ENCODE measurements at places on chromosomes 6 and 20. TPM values are rescaled to one million over a fixed set of nuclear protein-coding genes. Genes with fewer than 3 reads are reported as not detected.

SLC32A1 gene
- not detected for polyA plus RNA-seq

BMP7 gene
- not detected for polyA plus RNA-seq

FLOT1 gene
- polyA plus RNA-seq = 56.3 TPM

MOG gene
- polyA plus RNA-seq = not detected

DNA sequence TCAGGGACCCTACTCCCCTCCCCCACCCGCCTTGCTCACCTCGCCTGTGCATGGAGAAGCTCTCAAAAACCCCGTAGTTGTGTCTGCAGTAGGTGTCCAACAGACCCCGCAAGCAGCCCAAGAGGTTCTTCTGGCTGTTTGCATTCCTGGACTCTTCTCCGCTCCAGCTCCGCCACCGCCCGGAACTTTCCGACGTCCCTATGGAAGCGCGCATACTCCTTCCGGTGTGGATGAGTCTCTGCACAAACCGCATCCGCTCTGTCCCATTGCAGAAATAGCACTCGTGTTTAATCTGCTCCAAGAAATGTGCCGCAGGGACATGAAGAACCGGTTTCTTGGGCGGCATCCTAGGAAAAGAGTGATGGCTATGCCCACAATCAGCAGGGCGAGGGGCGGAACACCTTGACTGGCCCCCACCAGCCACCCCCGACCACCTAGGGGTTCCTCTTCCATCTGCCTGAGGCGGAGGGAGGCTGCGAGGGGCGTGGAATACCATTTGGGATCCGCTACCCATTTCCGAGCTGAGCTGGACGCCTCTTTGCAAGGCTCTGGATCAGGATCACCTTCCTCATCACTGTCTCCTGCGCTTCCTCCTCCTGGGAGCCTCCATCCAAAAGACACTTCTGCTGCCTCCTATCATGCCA is 20.2 kb downstream of the HLA-DRA start:
- no peaks in the 10 kb centered on the region for H3K4me1 ChIP-seq
- no peak overlapping the region for H3K4me3 ChIP-seq
- no peak for DNase-seq
- peaks cover 27% of the 10 kb centered on the region for H3K27me3 ChIP-seq
- H3K27ac ChIP-seq = no peak overlapping the region
- H3K36me3 ChIP-seq = no peaks in the 10 kb centered on the region

- H3K27ac ChIP-seq = no peak overlapping the region
- no peaks in the 10 kb centered on the region for H3K4me1 ChIP-seq
- no peak overlapping the region for H3K4me3 ChIP-seq
- no peak for DNase-seq
- H3K36me3 ChIP-seq = no peaks in the 10 kb centered on the region
- H3K27me3 ChIP-seq = peaks cover 3% of the 10 kb centered on the region
Observed at GRCh38 chr20:43389211-43389610, 68.5 kb upstream of the SRSF6 start.

- peaks cover 8% of the 10 kb centered on the region for H3K36me3 ChIP-seq
- no peak overlapping the region for H3K27ac ChIP-seq
- no peaks in the 10 kb centered on the region for H3K27me3 ChIP-seq
- DNase-seq = no peak
- no peak overlapping the region for H3K4me3 ChIP-seq
- H3K4me1 ChIP-seq = peaks cover 3% of the 10 kb centered on the region
Observed at GRCh38 chr6:158185729-158186456, 17.7 kb downstream of the GTF2H5 start.

- H3K4me1 ChIP-seq = no peaks in the 10 kb centered on the region
- no peak overlapping the region for H3K27ac ChIP-seq
- no peaks in the 10 kb centered on the region for H3K27me3 ChIP-seq
- no peak for DNase-seq
- H3K36me3 ChIP-seq = no peaks in the 10 kb centered on the region
Observed at GRCh38 chr20:43544501-43544900, 14.3 kb upstream of the SGK2 start.

DNA sequence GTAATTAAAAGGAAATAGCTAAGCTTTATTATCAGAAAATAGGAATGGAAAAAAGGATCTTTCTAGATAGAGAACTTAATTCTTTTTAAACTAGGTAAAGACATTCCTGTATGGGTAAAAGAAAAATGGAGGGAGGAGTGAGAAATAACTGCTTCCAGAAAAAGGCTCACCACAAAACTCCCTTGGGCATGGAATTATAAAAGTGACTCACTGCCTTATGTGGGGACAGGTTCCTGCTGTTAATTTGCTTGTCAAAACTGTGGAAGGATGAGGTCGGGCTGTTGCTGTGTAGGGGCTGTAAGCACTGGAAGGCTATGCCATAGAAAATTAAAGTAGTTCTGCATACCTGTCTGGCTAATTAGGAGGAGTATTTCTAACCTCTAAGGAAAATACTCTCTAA is 158.7 kb downstream of the UBE3D start:
- H3K4me3 ChIP-seq = no peak overlapping the region
- H3K4me1 ChIP-seq = no peaks in the 10 kb centered on the region
- no peaks in the 10 kb centered on the region for H3K36me3 ChIP-seq
- H3K27me3 ChIP-seq = no peaks in the 10 kb centered on the region

DNA sequence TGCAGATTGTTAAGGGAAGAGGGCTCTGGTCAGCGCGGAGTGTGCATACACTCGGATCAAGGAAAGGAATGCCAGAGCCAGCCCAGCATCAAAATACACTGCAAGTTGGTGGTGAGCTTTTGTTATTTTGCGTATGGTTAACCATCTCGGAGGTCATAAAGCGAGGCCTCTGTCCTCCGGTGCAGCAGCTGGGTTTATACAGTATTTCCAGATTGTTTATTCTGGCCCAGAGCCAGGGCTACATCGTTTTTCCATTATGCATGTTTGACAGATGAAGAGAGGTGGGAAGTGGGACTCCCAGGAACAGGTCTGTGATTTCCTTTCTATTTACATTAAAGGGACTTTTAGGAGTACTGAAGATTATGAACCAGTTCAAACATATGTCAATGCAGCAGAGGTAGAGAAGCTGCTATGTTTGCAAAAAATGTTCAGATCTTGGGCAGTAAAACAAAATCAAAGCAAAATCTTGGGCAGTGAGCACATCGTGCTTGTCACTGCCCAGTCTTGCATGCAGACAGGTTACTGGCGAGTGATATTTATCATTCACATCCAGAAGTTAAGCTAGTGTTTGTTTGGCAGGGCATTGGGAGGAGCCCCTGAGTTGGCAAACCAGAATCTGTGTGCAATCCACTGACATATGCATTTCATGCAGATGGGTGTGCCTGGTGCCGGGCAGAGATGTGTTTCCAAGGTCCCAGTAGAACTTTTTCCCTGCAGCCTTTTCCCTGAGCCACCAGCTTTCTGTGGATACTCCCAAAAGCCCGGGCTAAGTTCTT is 256.3 kb upstream of the TAB2 start:
- no peak for DNase-seq
- H3K27ac ChIP-seq = peak overlapping the region; percentile 74
- H3K27me3 ChIP-seq = no peaks in the 10 kb centered on the region
- H3K4me3 ChIP-seq = peak overlapping the region; percentile 66
- H3K4me1 ChIP-seq = peaks cover 42% of the 10 kb centered on the region
- H3K36me3 ChIP-seq = no peaks in the 10 kb centered on the region

- H3K4me3 ChIP-seq = no peak overlapping the region
- no peaks in the 10 kb centered on the region for H3K36me3 ChIP-seq
- no peak overlapping the region for H3K27ac ChIP-seq
- peaks cover 34% of the 10 kb centered on the region for H3K27me3 ChIP-seq
- no peaks in the 10 kb centered on the region for H3K4me1 ChIP-seq
Observed at GRCh38 chr6:75495011-75495410, 1.4 kb upstream of the FILIP1 start.

GRCh38 chr6:4714961-4715501 is 61.2 kb upstream of the CDYL start:
- no peaks in the 10 kb centered on the region for H3K36me3 ChIP-seq
- no peak overlapping the region for H3K4me3 ChIP-seq
- no peak overlapping the region for H3K27ac ChIP-seq
- H3K4me1 ChIP-seq = no peaks in the 10 kb centered on the region

GRCh38 chr6:138206862-138207261 is 11.4 kb downstream of the PBOV1 start:
- no peaks in the 10 kb centered on the region for H3K4me1 ChIP-seq
- no peak overlapping the region for H3K27ac ChIP-seq
- no peaks in the 10 kb centered on the region for H3K36me3 ChIP-seq
- no peak overlapping the region for H3K4me3 ChIP-seq
- H3K27me3 ChIP-seq = peaks cover 3% of the 10 kb centered on the region
- no peak for DNase-seq

GRCh38 chr6:39157511-39157910 is 42.5 kb upstream of the SAYSD1 start:
- no peaks in the 10 kb centered on the region for H3K27me3 ChIP-seq
- no peak overlapping the region for H3K4me3 ChIP-seq
- no peak for DNase-seq
- H3K4me1 ChIP-seq = no peaks in the 10 kb centered on the region

DNA sequence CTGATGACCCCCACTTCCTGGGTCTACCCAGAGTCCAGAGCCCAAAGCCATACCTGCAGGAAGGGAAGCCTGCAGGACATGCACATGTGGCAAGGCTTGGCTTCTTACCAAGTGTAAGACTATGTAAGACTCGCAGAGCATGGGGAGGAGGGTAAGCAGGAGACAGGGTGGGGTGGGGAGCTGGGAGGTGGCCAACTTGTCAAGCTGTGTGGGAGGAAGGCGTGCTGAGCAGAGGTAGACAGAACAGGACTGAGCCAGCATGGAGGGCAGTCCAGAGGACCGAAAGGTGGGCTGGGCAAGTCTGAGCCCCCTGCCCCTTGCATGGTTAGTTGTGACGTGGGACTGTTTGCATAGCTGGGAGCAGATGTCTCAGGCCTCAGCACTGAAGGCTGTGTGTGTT is 53.4 kb upstream of the RNF24 start:
- DNase-seq = no peak
- H3K4me3 ChIP-seq = no peak overlapping the region
- no peaks in the 10 kb centered on the region for H3K4me1 ChIP-seq
- H3K36me3 ChIP-seq = no peaks in the 10 kb centered on the region

DNA sequence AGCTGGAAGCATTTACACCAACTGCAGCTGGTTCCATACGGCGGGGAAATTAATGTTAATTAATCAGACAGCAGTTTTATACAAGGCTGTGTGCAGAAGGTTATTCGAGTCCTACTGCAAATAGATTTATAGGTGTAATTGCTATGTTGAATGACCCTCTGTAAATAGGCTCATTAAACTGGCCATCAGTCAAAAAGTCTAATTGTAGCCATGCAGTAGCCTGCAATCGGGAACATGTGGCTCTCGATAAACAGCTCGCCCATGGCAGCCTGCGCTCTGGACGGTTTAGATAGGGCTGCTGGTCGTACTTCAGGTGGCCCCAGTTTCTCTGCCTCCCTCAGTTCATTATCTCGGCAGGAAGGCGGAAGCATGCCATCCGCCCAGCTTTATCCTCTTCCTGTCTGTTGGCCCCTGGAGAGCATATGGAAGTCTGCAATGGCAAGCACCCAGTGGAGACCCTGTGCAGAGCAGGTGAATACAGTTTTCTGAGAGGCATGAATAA is 143.2 kb downstream of the MBOAT1 start:
- no peaks in the 10 kb centered on the region for H3K4me1 ChIP-seq
- no peak for DNase-seq
- no peak overlapping the region for H3K4me3 ChIP-seq
- H3K27ac ChIP-seq = no peak overlapping the region
- H3K27me3 ChIP-seq = peaks cover 2% of the 10 kb centered on the region
- H3K36me3 ChIP-seq = no peaks in the 10 kb centered on the region

DNA sequence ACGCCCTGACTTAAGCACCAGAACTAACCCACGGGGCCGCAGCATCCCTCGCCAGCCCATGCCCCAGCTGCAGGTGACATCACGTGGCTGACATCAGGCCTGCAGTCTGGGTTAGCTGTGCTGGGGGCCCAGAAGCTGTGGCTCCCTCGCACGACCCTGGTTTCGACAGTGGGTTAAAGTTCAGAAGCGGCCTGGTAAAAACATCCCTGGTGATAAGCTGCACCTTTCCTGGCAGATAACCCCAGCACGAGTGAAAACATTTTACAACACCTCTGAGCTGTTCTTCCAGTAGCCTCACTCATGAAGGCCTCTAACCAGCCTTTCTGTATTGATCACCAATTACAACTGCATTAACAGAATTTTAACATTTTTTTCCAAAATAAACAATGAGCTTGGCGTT is 136.4 kb upstream of the RREB1 start:
- H3K4me3 ChIP-seq = no peak overlapping the region
- H3K27me3 ChIP-seq = no peaks in the 10 kb centered on the region
- no peaks in the 10 kb centered on the region for H3K4me1 ChIP-seq
- no peak for DNase-seq
- H3K27ac ChIP-seq = no peak overlapping the region
- no peaks in the 10 kb centered on the region for H3K36me3 ChIP-seq

DNA sequence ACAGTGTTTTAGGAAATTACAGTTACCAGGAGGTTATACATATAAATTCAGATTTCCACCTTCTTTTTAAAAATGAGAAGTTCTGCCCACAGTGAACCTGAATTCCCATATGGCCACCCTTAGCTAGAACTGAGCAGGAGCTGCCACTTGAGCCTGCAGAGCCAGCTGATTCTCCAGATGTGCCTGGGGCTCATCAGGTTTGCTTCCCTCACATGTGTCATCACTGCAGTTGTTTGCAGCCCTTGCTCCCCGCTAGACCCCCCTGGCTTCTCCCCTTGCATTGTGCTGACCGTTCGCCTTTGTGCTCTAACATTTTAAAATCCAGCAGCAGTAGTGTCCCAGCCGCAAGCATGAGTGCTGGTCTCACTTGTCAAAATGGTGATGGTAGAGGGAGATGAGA is 131.1 kb downstream of the UTRN start:
- no peak overlapping the region for H3K27ac ChIP-seq
- peaks cover 28% of the 10 kb centered on the region for H3K4me1 ChIP-seq
- DNase-seq = no peak
- H3K36me3 ChIP-seq = no peaks in the 10 kb centered on the region

- no peaks in the 10 kb centered on the region for H3K36me3 ChIP-seq
- H3K4me1 ChIP-seq = no peaks in the 10 kb centered on the region
- no peaks in the 10 kb centered on the region for H3K27me3 ChIP-seq
- H3K4me3 ChIP-seq = no peak overlapping the region
- no peak for DNase-seq
- no peak overlapping the region for H3K27ac ChIP-seq
Observed at GRCh38 chr20:61185841-61186601, 66.0 kb upstream of the CDH4 start.

- H3K4me1 ChIP-seq = no peaks in the 10 kb centered on the region
- no peak for DNase-seq
- no peak overlapping the region for H3K4me3 ChIP-seq
Observed at GRCh38 chr6:16776394-16777017, 15.2 kb upstream of the ATXN1 start.

- H3K4me3 ChIP-seq = no peak overlapping the region
- H3K27ac ChIP-seq = no peak overlapping the region
- DNase-seq = no peak
- peaks cover 21% of the 10 kb centered on the region for H3K4me1 ChIP-seq
Observed at GRCh38 chr20:33551778-33552177, 61.9 kb downstream of the CBFA2T2 start.

- no peaks in the 10 kb centered on the region for H3K36me3 ChIP-seq
- no peak overlapping the region for H3K4me3 ChIP-seq
- no peak for DNase-seq
- H3K4me1 ChIP-seq = no peaks in the 10 kb centered on the region
- H3K27ac ChIP-seq = no peak overlapping the region
- no peaks in the 10 kb centered on the region for H3K27me3 ChIP-seq
Observed at GRCh38 chr6:167998215-167998614, 744 bp downstream of the KIF25 start.
